ENCODE measurements at places on chromosomes 13 and 19.

DNA sequence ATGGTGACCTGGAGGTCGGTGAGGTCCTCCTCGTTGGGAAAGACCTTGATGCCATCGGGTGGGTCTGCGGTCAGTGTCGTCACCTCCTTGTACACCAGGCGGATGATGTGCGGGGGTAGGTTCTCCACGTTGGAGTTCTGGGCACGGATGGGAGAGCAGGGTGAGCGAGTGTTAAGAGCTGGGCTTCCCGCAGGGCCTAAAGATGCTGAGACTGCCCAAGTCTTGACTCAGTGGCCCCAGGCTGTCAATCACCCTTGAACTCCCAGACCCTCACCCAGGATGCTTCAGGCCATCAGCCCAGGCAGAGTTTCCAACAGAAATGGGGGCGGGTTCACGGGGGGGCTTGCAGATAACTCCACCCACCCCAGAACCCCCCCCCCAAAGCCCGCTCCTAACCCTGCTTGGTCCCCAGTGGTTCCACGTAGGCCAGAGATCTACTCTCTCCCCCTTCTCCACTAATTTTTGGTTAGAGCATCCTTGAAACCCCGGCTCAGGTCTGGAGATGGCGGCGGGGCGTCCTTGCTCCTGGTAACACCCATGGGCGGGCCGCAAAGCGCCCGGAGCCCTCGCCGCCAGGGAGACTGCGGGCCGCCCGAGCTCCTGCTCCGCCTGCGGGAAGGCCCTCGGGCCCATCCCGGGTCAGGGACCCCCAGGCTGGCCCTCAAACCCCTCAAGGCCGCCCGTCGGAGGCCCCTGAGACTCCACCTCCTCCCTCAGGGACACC, 600 bp downstream of the UBE2S start:
- no peak for DNase-seq

GRCh38 chr13:44710576-44710975, 134.4 kb upstream of the TSC22D1 start:
- peak; percentile 94 for DNase-seq

GRCh38 chr19:15159251-15159650, 41.5 kb downstream of the NOTCH3 start:
- no peak for DNase-seq

DNA sequence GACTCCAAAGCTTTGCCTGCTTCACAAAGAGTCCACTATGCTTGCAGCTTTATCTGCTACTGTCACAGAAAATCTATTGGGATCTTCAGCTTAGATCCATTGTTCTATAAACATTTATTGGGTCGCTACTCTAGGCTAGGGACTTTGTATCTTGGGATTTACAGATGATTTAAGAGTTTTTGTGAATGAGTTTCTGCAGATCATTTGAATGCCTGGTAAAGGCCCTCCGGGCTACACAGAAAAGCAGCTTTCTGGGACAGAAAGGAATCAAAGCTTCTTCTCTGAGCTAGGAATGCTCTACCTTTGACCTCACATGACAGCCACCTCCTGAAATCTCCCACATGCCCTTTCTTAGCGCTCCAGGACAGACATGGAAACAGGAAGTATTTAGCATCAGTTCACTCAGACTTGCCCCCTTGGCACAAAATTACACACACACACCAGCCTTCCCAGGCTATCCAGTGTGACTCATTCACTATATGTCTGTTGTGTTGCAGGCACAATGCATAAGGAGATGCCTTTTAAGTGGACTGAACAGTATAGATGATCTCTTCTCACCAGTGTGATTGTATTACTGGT, 492.4 kb downstream of the DACH1 start:
- no peak for DNase-seq

- no peak for DNase-seq
These were observed 90.2 kb downstream of the RAB20 start for GRCh38 chr13:110471156-110471832.

DNA sequence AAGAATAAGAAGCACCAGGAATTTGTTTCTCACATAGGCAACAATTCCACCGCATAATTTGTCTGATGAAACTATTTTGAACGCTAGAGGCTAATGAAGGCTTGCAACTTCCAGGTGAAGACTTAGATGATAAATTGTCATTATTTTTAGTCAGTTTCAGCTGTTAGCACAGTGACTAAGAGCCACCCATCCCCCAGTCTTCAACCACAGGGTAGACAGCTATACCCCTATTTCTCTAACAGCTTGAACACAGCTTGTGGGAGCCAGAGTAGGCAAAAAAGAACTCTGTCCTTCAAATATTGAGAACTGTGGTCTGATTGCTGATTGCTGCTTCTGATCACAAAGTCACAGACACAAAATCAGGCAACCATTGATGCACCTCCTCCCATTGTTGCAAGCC, 1124.8 kb upstream of the PRR20A start:
- no peak for DNase-seq

DNA sequence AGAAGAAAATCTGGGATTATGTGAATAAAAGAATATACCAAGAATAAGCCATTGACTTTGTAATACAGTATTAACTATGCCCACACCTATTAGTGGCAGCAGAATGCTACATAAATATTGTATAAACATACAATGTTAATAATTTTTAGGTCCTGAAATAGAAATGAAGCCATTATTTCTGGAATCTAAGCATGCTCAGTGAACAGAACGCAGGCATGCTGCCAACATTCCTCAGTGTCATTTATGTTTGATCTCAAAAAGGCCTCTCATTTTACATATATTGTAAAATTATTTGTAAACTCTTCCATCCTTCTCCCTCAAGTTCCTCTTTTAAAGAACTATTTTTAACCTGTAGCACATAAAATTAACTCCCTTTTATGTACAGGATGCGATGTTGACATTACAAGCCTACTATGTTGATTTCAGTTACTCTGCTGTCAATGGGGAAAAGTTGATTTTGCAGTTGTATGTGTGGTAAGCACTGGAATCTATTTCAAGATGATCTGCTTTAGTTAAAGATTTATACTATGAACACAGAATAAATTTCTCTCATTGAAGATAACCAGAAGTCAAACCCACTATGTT, 118.8 kb downstream of the VWA8 start:
- no peak for DNase-seq

GRCh38 chr19:47754206-47755064, 9.1 kb downstream of the NOP53 start:
- DNase-seq = no peak

DNA sequence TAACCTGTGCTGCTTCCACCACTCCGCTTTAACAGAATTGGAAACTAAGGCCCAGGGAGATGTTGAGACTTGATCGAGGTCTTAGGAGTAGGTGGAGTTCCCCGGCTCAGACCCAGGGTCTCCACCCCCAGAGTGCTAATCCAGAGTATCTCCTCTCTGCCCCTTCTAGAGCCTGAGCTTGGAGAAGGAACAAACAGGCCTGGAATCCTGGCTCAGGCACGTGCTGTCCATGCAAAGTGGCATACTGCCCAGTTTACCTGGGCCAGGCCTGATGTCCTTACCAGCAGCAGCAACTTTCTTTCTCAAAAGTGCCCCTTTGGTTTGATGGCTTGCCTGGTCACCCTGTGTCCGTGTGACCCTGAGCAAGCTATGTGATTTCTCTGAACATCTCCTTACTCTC, 3.7 kb downstream of the SYNGR4 start:
- DNase-seq = no peak

DNA sequence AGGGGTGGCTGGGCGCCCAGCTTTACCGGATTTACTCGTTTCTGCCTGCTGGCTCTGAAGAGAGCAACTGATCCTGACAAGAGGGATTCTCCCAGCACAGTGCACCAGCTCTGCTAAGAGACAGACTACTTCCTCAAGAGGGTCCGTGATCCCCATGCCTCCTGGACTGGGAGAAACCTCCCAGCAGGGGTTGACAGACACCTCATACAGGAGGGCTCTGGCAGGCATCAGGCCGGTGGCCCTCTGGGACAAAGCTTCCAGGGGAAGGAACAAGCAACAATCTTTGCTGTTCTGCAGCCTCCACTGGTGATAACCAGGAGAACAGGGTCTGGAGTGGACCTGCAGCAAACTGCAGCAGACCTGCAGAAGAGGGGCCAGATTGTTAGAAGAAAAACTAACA, 1192.5 kb upstream of the PRR20A start:
- no peak for DNase-seq

DNA sequence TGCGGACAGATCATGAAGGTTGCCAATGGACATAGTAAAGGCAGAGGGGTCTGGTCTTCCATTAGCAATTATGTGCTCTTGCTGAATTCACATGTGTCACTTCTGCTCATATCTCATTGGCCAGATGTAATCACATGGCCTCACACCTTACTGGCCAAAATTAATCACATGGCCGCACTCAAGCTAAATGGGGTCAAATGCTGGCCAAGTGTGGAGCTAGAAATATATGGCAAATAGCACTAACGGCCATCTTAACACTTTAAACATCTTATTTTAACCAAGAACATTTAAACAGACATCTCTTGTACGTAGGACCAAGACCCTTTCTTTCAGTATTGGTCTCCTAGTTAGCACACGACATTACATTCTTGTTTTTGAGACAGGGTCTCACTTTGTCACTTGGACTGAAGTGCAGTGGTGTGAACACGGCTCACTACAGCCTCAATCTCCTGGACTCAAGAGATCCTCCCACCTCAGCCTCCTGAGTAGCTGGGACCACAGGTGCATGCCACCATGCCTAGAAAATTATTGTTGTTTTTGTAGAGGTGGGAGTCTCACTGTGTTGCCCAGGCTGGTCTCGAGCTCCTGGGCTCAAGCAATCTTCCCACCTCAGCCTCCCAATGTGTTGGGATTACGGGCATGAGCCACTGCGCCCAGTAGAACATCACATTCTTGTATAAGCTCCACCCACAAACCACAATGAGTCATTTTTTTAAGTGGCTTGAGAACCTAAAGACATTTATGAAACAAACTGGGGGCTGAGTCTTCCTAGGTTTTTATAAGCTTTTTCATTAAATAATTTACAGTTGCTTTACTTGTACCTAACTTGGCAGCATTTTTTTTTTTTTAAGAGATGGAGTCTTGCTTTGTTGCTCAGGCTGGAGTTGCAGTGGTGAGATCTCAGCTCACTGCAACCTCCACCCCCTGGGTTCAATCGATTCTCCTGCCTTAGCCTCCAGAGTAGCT, 2.9 kb upstream of the PTOV1 start:
- DNase-seq = peak; percentile 87

DNA sequence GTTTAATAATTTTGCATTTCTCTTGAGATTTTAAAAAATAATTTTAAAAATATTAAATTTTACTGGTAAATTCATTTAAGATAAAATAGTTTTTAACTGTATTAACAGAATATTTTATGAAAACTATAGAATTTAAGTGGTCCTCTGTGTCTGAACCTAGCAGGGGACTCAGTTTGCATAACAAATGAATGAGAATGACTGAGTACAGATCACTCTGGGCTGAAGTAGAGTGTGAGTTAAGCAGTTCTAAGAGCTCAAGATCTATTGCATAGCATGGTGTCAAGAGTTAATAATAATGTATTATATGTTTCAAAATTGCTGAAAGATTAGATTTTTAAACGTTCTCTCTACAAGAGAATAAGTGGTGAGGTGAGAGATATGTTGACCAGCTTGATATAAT, 348.3 kb upstream of the SLITRK1 start:
- no peak for DNase-seq

GRCh38 chr13:75366380-75367280, 115.3 kb downstream of the TBC1D4 start:
- DNase-seq = no peak

GRCh38 chr13:107234319-107235073, 666.6 kb upstream of the ARGLU1 start:
- no peak for DNase-seq

- DNase-seq = peak; percentile 16
These were observed 21.1 kb upstream of the STK24 start for GRCh38 chr13:98598043-98598442.

DNA sequence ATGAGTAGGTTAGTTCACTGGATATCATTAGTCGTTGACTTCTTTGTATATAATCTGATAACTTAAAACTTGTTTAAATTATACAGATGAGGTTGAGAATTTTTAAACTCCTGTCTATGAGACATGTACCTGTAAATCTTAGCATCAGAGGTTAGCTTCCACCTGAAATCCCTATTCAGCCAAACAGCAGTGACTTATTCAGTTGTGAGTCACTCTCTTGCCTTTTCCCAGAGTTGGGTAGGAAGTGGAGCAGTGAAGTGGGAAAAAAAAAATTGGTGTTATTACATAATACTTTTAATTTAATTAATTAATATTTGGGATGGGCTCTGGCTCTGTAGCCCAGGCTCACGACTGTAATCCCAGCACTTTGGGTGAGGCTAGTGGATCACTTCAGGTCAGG, 32.9 kb downstream of the ZNF701 start:
- DNase-seq = peak; percentile 2

DNA sequence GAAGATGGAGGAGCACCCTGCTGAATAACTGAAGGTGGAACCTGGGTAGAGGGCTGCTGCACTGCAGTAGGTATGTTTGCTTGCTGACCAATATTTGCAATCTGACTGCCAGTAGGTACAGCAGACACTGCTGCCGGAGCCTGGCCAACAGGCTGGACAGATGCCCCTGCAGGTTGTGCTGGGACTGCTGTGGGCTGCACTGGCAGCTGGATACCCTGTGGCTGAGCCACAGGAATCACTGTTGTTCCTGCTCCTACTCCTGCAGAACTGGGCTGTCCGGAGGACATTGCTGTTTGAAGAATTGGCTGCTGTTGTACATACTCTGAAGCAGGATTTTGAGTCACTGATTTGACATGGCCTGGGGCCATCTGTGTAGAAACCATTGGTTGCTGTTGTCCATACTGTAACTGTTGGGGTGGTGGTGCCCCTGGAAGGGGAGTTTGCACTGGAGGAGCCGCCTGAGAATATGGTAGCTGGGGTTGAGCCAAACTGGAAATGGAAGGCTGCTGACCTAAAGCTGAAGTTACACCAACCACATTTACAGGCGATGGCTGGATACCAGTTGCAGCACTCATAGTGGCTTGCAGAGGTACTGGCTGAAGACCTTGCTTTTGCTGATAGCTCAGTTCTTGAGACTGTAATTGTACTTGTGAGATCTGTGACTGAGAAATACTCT, 2.2 kb downstream of the TSC22D1 start:
- DNase-seq = peak; percentile 53

DNA sequence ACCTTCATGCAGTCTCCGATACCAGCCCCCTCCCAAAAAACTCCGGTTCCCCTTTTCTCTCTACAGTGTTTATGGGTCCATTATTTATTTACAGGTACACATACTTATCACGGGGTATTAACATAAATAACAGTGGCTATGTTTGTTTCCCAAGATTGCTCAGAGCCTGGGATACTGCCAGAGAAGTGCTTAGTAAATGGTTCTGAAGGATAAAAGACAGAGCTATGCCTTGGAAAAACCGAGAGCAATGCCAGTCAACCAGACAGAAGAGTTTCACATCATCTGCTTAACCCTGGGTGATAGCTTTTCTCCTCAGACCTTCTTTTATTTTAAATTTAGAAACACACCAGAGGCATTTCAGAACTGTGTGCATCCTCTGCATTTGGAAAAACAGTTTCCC, 61.3 kb downstream of the NUFIP1 start:
- no peak for DNase-seq

- peak; percentile 83 for DNase-seq
These were observed at the start of gene GTF2F2 for GRCh38 chr13:45119991-45120864. GTF2F2 (plus strand) TSS chr13:45120510; CDS start chr13:45120656, 146 bp downstream.

- DNase-seq = peak; percentile 45
These were observed 1.2 kb downstream of the EEF2 start for GRCh38 chr19:3983936-3984583.
